ENCODE measurements at places on chromosomes 4 and X.

DNA sequence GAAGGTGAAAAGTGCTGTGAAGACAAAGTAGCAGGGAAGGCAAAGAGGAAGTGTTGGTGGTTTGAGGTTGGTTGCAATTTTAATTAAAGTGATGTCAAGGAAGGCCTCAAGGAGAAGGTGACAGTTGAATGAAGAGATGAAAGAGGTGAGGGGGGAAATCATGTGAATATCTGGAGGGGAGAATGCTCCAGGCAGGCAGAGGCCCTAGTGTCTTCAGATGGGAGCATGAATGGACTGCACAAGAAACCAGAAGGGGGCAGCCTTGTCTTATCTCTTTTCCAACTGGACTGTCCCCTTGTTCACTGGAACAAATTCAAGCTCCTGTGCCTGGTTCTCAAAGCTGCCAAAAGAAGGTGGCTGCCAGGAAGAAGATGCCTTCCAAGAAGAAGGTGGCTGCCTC lies 68.4 kb downstream of the MAOB start:
- H3K27ac ChIP-seq: no peak overlapping the region
- no peaks in the 10 kb centered on the region for H3K36me3 ChIP-seq
- H3K4me1 ChIP-seq: no peaks in the 10 kb centered on the region
- no peaks in the 10 kb centered on the region for H3K27me3 ChIP-seq
- no peak overlapping the region for H3K4me3 ChIP-seq
- no peak for DNase-seq

GRCh38 chr4:18134111-18134510 lies 112.6 kb upstream of the LCORL start:
- no peak for DNase-seq
- H3K4me3 ChIP-seq: no peak overlapping the region
- no peaks in the 10 kb centered on the region for H3K4me1 ChIP-seq
- no peaks in the 10 kb centered on the region for H3K27me3 ChIP-seq
- H3K36me3 ChIP-seq: no peaks in the 10 kb centered on the region

DNA sequence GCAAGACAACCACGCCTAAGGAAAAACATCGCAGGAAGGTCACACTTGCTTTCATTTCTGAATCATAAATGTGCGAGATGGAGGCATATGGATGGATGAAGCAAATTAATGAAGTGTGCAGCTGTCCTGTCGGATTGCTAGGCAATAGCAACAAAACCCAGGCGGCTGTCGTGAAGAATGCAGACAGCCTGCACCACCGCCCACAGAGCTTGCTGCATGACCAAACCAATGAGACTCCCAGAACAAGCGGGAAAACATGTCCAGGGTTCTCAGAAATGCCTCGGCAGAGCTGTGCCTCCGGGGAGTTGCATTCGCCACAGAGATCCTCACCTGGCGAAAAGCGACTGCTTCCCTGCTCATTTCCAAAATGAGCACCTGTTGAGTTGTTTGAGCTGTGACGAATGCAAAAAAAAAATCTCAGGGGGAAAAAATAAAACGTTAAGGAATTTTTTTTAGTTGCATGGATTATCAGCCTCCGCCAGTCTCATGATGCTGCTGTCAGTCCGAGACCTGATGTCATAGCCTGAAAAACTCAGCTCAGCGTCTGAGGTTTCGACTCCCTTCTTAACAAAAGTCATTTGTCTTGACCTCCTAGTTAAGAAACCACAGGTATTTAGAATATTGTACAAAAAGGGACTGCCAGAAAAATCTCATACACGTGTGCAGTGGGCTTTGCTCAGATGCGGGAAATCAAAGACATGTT lies 155.5 kb upstream of the MXRA5 start:
- H3K27me3 ChIP-seq: no peaks in the 10 kb centered on the region
- no peaks in the 10 kb centered on the region for H3K36me3 ChIP-seq
- no peak overlapping the region for H3K27ac ChIP-seq
- no peak for DNase-seq
- no peaks in the 10 kb centered on the region for H3K4me1 ChIP-seq
- H3K4me3 ChIP-seq: no peak overlapping the region

GRCh38 chr4:89064848-89065247 lies 7.9 kb upstream of the FAM13A start:
- no peak for DNase-seq
- no peaks in the 10 kb centered on the region for H3K4me1 ChIP-seq
- H3K27me3 ChIP-seq: no peaks in the 10 kb centered on the region
- H3K36me3 ChIP-seq: no peaks in the 10 kb centered on the region

DNA sequence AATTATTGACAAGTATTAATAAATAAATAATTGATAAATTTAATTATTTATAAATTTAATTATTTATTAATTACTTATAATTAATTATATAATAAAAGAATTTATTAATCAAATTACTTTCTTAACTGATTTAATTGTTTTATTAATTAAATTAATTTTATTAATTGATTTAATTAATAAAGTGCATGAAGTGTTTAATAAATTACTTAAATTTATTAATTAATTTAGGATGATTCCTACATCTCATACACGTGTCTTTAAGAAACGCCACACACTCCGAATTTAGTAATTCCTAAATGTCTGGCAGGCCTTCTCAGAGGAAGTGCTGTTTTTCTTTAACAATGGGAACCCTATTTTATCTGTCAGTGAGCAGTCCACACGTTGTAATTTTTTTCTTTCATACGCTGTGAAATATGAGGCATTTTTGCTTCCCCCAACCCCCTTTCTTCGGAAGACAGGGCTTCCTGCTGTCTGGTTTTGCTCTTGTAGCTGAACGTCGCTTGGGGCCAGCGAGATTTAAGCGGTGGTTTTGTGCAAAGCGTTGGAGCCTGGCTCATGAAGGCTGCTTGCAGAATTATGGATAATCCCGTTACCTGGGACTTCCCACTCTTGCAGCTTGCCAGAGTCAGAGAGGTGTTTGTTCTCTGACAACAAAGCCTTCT lies 46.8 kb downstream of the CRLF2 start:
- no peak overlapping the region for H3K27ac ChIP-seq
- no peaks in the 10 kb centered on the region for H3K27me3 ChIP-seq
- no peak overlapping the region for H3K4me3 ChIP-seq

GRCh38 chr4:36900446-36900987 lies 344.0 kb upstream of the NWD2 start:
- H3K4me1 ChIP-seq: no peaks in the 10 kb centered on the region
- H3K36me3 ChIP-seq: no peaks in the 10 kb centered on the region
- no peak overlapping the region for H3K4me3 ChIP-seq
- H3K27me3 ChIP-seq: no peaks in the 10 kb centered on the region
- no peak overlapping the region for H3K27ac ChIP-seq
- DNase-seq: no peak

DNA sequence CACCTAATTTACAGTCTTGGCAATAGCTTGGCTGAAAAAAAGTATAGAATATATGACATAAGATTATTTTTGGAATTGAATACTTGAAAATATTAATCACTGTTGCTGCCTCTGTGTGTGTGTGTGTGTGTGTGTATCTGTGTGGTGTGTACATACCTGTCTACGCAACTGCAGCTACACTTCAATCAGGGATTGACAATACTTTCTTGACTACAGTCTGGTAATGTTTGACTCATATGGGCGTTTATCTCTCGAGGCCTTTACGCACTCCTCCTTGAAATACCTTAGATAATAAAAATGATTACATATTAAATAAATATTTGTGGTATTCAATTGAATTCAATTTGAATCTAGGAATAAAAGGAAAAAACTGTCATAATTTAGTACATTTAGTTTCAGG lies 565.2 kb downstream of the PCDH18 start:
- no peak overlapping the region for H3K27ac ChIP-seq
- no peak overlapping the region for H3K4me3 ChIP-seq
- no peaks in the 10 kb centered on the region for H3K4me1 ChIP-seq
- H3K27me3 ChIP-seq: no peaks in the 10 kb centered on the region

DNA sequence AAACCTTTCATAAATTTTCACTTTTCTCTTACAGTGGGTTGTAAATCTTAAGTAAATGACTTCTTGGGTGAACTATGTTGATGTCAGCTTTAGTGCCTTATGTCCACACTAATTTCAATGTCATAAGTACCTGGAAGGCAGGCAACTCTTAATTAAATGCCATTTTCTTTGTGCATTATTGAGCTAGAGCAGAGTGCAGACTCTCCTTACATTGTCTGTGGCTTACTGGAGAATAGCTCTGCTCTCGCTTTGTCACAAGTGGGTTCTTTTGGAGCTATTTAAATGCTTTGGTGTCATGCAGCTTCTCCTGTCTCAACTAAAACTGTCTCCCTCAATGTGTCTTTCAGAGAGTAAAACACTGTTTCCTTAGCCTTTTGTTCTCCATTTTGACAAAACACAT lies 411.6 kb downstream of the STIM2 start:
- H3K4me1 ChIP-seq: no peaks in the 10 kb centered on the region
- no peak for DNase-seq
- no peaks in the 10 kb centered on the region for H3K36me3 ChIP-seq
- H3K4me3 ChIP-seq: no peak overlapping the region
- no peak overlapping the region for H3K27ac ChIP-seq

- DNase-seq: no peak
- no peaks in the 10 kb centered on the region for H3K4me1 ChIP-seq
- no peaks in the 10 kb centered on the region for H3K27me3 ChIP-seq
- no peak overlapping the region for H3K27ac ChIP-seq
- no peaks in the 10 kb centered on the region for H3K36me3 ChIP-seq
Measured at GRCh38 chr4:58940167-58940566, 1830.0 kb upstream of the IGFBP7 start.

DNA sequence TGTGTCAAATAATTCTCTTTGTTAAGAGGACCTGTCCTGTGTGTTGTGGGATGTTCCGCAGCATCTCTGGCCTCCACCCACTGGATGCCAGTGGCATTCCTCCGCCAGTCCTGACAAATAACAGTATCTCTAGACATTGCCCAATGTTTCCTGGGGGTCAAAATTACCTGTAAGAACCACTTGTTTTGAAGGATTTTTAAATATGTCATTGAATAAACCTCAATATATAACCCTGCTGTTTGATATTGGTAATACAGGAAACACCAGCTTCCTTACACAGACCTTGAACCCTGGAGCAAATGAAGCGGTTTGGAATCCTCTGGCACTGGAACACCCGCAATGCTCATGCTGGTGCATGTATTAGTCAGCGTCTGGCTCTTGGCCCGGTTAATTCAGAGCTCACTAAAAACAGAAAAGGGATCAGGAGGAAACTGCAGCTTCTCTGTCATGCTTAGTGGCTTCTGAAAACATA lies 101.3 kb downstream of the TBL1X start:
- H3K36me3 ChIP-seq: no peaks in the 10 kb centered on the region
- peaks cover 20% of the 10 kb centered on the region for H3K4me1 ChIP-seq
- H3K4me3 ChIP-seq: no peak overlapping the region
- no peak overlapping the region for H3K27ac ChIP-seq
- DNase-seq: peak; percentile 38

DNA sequence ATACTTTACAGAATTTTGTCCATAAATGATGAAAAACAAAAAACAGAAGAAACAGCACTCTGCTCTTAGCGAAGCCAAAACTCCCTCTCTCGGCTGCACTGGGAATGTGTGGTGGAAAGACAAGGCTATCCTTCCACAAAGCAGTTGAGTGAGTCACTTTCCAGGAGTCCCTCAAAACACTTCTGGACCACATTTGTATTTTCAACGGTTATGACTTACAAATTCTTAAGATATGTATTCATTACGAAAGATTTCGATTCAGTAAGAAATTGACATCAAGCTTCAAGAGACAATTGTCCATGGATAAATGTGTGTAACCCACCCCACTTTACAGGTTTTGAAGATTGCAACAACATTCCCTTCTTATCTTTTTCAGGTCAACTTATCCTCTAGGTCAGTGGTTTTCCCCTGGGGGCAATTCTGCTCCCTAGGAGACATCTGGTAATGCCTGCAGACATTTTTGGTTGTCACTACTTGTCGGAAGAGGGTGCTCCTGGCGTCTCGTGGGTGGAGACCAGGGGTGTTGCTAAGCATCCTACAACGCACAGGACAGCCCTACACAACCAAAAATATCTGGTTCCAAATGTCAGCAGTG lies 66.7 kb upstream of the MTNR1A start:
- H3K4me1 ChIP-seq: peaks cover 3% of the 10 kb centered on the region
- no peak overlapping the region for H3K4me3 ChIP-seq
- no peaks in the 10 kb centered on the region for H3K36me3 ChIP-seq
- H3K27ac ChIP-seq: no peak overlapping the region
- no peaks in the 10 kb centered on the region for H3K27me3 ChIP-seq

DNA sequence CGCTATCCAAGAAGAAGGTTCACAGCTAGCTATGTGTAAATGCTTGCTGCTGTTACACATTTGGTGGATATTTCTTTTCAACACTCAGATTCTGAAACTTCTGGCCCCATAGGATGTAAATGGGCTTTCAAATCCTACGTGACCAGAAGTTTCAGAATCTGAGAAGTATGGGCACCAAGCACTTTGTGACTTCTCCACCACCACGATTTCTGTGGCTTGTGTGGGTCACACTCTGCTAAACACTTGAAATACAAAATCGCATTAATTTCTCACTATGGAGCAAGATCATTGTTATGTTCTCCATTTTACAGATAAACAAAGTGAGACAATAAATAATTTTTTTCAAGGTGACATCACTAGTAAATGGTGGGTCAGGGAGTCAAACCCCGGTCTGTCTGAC lies 259.4 kb upstream of the JADE1 start:
- no peaks in the 10 kb centered on the region for H3K36me3 ChIP-seq
- peaks cover 19% of the 10 kb centered on the region for H3K4me1 ChIP-seq
- no peak overlapping the region for H3K4me3 ChIP-seq

GRCh38 chr4:151792530-151792929 lies 31.7 kb upstream of the GATB start:
- no peak overlapping the region for H3K27ac ChIP-seq
- H3K27me3 ChIP-seq: no peaks in the 10 kb centered on the region
- H3K36me3 ChIP-seq: no peaks in the 10 kb centered on the region
- no peak overlapping the region for H3K4me3 ChIP-seq

DNA sequence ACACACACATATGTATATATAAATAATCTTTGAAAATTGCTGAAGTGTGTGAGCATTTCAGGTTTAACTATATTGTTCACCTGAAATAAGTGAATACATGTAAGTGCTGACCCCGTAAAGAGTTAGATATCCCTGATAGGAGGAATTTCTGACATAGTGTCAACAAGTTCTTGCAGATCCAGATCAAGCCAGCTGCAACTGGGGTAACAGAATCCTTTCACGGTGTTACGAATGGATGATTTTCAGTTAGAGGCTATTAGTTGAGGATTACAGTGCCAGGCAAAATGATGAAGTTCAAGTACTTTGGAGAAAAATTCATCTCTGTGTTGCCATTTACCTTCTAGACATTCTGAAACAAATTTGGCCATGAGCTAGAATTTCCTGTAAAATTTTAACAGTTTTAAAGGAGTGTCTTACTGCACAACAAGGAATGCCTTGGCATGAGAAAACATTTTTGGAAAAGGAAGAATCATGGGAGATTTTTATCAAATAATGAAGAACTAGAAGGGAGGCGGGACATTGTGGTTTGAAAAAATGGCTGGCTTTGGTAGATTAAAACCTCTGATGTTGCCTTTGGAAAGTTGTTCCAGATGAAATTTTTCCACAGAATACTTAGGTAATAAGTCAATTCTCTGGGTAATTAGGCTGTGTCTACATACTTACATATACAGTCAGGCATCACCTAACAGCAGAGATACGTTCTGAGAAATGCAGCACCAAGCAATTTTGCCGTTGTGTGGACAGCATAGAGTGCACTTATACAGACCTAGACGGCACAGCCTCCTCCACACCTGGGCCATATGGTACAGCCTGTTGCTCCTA lies 84.4 kb upstream of the FAT1 start:
- H3K27me3 ChIP-seq: no peaks in the 10 kb centered on the region
- H3K4me3 ChIP-seq: no peak overlapping the region
- no peaks in the 10 kb centered on the region for H3K36me3 ChIP-seq
- no peak overlapping the region for H3K27ac ChIP-seq
- DNase-seq: no peak

All from tibial nerve (tissue), 4 donors.